Left forelimb (tissue), 1 donor: ENCODE measurements at places on chromosomes 12 and 14.

GRCh38 chr12:70960484-70960883, 39.9 kb upstream of the PTPRR start:
- no peak for DNase-seq

GRCh38 chr12:120925740-120926563, 21.8 kb upstream of the SPPL3 start:
- DNase-seq = no peak

- DNase-seq = no peak
Observed at GRCh38 chr12:56115329-56115728, 1.1 kb upstream of the RPL41 start.

DNA sequence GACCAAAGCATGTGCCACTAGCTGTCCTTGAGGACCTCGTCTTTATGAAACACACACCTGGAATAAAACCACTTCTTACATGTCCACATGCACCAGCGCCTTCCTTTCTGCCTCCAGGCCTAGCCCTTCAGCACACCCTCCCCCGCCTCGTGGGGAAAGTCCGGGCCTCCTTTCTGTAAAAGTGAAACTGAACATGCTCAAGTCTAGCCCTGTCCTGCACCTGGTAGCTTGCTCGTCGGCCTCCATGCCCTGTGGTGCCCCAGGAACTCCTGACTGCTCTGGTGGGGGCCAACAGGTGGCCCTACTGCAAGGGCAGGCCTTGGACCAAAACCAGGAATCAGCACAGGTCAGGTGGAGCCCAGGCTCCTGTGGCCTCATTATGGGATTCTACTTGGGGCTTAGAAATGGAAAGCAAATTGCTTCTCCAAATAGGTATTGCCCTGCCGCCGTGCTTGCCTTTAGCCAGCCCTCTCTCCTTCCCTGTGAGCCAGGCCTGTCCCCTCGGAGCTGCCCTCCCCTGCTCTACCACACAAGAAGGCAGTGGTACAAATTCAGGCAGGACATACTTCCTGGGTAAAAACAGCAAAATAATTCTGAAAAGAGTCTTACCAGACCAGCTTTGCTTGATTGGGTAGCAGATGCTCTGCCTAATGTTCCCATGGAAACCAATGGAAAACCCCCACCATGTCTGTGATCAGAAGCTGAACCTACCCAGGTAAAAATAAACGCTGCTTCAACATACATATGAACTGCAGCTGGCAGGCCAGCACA, 43.5 kb downstream of the ERH start:
- DNase-seq = no peak

DNA sequence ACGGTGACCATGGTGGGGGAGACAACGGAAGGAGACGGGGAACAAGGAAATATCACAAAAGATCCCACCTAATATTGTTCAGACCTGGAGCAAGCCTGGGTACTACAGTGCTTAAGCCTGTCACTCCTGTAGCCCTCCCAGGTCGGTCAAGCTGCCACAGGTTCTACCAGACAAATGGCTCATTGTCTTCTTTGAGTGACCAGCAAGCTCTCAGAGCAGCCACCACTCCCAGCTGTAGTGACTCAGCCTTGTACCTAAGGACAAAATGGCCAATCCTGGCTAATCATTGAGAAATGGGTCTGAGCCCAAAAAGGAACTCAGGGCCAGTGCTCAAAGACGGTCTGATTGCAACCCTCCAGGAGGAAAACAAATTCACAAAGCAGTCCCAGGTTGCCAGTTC, 238.4 kb upstream of the NOS1 start:
- no peak for DNase-seq

DNA sequence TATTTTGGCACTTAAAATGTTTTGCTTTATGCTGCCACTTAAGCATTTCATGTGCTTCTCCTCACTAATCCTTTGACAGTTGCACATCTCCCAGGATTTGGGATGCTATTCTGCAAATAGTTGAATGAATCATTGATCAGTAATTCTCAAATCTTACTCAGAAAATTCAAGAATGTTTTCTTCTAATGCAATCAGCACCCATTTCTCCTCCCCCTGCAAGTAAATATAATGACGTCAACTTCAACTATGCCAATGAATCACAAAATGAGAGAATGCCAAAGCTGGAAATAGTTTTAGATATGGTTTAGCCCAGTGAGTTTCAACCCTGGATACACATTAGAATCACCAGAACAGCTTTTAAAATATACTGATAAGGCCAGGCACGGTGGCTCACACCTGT, 2.1 kb upstream of the BLOC1S1 start:
- DNase-seq = no peak

GRCh38 chr12:93229494-93230325, 148.0 kb upstream of the NUDT4 start:
- no peak for DNase-seq

GRCh38 chr12:51589060-51589459, 2.0 kb upstream of the SCN8A start:
- no peak for DNase-seq
